ENCODE measurements at places on chromosomes 12 and 14.

GRCh38 chr12:106285982-106286381 is 16.6 kb upstream of the TCP11L2 start:
- no peak for DNase-seq

- DNase-seq, result no peak
Observed at GRCh38 chr12:238736-239398, 23.8 kb downstream of the SLC6A13 start.

GRCh38 chr14:104795781-104796686 is 486 bp upstream of the AKT1 start:
- DNase-seq, result no peak

DNA sequence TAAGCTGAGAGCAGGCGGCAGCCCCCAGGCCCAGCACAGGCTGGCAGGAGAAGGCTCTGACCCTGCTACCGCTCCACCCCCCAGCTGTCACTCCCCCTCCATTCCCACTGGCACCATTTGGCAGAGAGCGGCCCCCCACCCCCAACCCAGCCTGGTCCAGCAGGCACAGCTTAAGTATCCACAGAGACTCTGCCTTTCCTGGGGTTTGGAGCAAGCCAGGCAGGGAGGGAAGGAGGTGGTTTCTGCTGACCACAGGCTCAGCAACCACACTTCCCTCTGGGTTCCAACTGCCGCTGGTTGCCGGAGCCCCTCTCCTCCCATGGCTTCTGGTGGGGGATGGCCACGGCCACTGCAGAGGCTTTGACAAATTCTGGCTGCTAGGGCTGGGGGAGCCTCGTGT is 30.5 kb upstream of the CCND2 start:
- no peak for DNase-seq

GRCh38 chr12:91143206-91143605 is 31.9 kb upstream of the LUM start:
- DNase-seq, result no peak

DNA sequence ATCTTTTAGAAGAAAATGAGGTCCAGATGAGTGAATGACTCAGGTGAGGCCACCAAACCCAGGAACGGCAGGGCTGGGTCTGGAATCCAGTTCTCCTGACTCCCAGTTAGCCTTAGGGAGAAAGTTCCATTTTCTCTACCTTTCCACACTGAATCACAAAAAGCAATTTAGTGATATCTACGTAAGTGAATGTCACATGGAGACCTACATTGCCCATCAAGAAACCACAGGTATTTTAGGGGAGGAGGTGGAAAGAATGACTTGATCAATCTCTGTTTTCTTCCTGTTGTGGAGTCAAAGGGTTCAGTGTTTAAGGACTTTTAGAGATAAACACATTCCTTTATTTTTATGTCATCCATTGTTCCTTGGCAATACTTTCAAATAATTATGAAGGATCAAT is 106.9 kb upstream of the PTPRB start:
- no peak for DNase-seq

Data from AG09309 (cell line).